ENCODE measurements at places on chromosomes 11 and 22.

DNA sequence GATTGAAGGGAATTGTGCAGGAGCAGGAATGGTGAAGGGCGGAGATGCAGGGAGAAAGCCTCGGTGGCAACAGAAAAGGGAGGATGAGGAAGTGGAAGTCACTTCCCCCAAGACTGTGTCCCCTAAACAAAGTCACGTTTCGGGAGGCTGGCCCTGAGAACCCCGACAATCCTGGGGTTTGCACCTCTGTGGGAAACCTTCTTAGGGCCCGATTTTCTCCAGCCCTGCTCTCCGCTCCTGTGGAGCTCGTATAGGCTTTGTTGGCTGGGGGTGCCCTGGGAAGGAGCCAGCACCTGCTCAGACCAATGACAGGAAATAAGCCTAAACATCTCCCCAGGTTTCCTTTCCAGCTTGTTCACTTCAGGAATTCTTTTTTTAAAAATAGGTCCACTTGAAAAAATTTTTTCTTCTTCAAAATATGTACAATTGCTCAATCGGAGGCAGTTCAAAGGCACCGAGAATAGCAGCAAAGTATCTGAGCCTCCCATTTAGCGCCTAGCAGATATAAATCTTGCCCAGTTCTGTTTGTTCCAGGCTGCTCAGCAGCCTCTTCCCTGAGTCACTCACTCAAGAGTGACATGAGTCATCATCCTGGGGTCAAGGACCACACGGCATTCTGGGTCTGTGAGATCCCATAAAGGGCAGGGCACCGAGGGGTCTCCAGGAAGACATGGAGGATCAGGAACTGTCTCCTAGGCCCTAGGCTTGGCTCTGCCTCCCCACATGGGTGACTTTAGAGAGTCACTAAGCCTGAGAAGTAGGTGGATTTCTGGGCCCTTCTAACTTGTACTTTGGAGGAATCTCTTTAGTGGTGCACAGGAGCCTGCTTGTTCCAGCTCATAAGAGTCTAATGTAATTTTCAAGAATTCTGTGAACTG is 34.0 kb downstream of the IRAG1 start:
- DNase-seq = peak; percentile 95

GRCh38 chr11:113695207-113695606 is 10.9 kb downstream of the TMPRSS5 start:
- DNase-seq = no peak

GRCh38 chr22:42947211-42947990 is 67.5 kb downstream of the PACSIN2 start:
- DNase-seq = peak; percentile 94

- DNase-seq = no peak
Measured at GRCh38 chr11:17314232-17314547, 37.4 kb upstream of the NCR3LG1 start.

DNA sequence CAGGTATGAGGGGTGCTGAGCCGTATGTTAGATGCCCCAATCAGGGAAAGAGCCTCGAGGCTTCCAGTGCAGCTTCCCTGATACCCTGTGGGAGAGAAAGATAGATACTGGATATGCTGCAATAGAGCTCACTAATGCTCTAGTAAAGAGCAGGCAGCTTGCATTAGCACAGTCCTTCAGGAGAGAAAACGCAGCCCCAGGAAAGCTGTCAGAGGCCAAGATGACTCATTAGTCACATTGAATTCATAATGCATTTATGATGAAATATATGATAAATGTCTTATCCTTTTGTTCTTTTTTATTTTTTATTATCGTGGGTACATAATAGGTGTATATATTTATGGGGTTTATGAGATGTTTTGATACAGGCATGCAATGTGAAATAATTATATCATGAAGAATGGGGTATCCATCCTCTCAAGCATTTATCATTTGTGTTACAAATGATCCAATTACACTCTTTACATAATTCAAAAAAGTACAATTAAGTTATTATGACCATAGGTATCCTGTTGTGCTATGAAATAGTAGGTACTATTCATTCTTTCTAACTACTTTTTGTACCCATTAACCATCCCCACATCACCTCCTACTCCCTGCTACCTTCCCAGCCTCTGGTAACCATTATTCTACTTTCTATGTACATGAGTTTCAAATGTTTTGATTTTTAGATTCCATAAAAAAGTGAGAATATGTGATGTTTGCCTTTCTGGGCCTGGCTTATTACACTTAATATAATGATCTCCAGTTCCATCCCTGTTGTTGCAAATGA is 94.5 kb upstream of the TOP3B start:
- no peak for DNase-seq

- DNase-seq = no peak
Measured at GRCh38 chr22:33529424-33530113, 390.7 kb downstream of the LARGE1 start.

DNA sequence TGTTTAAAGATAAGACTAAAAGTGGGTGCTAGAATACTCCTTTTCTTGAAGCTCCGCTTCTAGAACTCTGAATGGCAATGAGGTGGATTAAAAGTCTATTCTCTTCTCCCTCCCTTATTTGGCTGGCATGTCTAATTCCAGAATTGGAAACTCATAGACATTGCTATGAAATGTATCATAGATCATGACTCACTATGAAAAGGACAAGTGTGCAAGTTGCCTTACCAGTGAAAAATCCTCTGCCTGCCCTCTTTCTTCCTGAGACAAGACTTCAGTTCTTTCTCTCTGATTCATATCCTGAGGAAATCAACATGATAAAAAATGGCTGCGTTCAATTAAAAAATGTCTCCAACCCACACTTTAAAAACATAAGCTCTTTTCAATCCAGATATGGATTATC is 73.2 kb upstream of the BLID start:
- DNase-seq = peak; percentile 25

GRCh38 chr11:35162745-35163144 is 23.8 kb downstream of the CD44 start:
- DNase-seq = no peak

DNA sequence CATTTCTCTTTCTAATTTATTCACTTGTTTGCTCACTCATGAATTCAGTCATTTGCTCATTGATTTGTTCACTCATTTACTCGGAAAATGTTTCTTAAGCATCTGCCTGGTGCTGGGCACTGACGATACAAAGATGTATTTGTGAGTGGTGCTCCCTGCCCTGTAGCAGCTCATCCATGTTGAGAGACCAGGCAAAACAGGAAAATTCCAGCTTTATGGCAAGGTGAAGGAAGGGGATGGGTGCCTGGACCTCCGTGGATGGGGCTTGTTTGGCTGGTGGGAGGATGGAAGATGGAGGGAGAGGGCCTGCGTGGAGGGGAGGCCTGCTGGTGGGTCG is 53.1 kb downstream of the TBC1D22A start:
- DNase-seq = no peak

DNA sequence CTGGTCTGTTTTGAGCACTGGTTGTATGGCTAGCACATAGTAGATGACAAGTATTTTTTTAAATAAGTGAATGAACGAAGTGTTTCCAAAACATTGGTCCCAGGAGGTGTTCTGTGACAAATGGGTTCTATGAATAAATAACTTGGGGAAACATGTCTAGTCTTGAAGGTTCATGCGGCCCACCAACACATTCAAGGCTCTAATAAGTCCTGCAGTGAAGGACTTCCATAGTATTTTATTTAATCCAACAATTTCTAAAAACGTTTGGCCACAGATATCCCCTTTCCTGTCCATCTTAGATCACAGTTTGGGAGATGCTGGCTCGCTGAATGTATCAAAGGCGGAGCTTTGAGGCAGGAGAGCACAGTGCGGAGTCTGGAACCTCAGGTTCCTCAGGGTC is 22.5 kb downstream of the PARVG start:
- no peak for DNase-seq

DNA sequence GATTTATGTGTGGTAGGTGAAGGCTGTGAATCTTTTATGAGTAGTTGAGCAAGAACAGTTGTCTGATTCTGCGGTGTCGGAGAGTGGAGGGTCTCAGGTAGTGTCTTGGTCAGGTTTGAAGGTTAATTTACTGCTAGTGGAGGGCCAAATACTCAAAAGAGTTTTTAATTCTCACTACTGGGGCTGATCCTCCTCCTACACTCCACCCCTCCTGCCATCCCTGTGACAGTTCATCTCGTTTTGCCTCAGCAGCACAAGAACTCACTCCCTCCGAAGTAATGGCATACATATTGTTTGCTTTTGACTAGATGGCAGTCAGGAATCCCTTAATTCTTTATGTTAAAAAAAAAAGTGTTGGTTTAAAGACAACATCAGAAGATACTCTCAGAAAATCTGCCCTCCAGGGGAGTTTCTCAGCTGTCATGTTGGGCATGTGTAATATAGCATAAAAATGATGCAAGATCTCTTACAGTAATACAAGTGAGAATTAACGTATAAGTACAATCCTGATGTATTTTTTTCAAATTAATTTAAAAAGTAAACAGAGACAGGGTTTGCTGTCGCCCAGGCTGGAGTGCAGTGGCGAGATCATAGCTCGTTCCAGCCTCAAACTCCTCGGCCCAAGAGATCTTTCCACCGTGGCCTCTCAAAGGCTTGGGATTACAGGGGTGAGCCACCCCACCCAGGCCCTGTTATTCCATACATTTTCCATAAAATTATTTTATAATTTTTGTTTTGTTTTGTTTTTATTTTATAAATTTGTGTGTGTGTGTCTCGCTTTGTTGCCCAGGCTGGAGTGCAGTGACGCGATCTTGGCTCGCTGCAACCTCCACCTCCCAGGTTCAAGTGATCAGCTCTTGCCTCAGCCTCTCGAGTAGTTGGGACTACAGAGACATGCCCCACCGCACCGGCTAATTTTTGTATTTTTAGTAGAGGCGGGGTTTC is 1.3 kb downstream of the FAR1 start:
- no peak for DNase-seq

DNA sequence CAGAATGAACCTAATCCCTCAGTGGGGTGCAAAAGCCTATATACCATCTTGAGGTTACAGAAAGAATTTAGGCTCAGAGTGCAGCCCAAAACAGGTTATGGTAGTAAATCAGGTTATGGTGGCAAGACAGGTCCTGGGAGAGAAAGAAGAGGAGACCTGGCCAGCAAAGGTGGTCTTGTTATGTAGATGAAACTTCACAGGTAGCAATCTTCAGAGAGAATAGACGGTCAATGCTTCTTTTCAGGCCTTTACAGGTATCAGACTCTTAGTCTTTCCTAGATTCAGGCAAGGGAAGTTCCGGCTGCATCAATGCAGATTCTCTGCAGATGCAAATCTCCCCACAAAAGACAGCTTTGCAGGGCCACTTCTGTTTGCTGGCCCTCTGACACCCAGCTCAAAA is 45.8 kb upstream of the SORL1 start:
- no peak for DNase-seq

- no peak for DNase-seq
Measured at GRCh38 chr11:112260490-112260889, at the start of gene PLET1. Gene PLET1 (minus strand): TSS chr11:112260860. CDS start chr11:112260589, 271 bp downstream.

GRCh38 chr11:114036147-114036811 is 23.2 kb upstream of the ZBTB16 start:
- DNase-seq = peak; percentile 31

DNA sequence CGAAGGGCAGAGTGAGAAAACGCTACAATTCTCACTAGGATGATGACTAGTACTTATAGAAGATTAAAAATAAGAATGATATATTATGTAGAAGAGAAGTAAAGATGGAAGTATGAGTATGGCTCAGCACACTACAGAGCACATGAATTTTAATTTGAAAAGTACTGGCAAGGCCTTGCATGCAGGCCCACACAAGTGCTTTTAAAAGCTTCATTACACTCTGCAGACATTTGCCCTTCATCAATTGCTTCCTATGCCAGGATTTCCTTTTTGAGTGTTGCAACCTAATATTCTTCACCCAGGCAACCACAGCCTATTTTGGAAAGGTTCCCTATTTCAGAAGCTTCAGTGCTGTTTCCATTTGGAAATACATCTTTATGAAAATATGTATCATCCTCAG is 81.1 kb downstream of the LARGE2 start:
- DNase-seq = no peak

DNA sequence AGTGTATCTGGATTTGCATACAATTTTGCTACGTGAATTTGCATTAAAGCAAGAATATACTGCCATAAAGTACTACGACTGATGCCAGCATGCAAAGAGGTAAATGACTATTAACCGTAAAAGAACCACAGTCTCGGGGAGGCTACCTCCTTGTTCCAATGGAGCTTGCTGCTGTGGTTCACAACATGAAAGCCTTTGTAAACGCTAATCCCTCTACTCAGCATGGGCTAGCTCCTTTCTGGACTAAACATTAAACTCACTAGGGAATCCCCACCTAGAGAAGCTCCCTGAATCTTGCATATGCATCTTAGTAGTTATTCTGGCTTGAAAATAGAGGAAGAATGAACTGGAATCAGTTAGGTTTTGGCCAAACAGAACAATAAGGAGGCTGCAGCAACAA is 60.5 kb upstream of the ARHGAP32 start:
- no peak for DNase-seq

DNA sequence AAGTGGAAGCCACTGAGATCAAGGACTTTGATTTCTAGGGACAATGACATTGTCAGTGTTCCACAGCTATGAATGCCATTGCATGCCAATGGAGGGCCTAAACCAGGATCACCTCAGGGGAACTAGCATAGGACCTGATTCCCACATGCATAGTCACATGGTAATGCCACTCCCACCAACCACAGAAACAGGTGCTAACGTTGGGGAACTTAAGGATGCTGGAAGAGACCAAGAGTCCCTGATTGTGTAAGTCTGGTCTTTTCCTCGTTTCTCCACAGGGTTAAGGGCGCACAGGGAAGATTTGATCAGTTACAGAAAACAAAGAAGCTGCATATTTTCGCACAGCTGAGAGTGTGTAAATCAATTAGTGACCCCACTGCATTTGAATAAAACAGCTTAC is 59.4 kb upstream of the CD44 start:
- DNase-seq = no peak

DNA sequence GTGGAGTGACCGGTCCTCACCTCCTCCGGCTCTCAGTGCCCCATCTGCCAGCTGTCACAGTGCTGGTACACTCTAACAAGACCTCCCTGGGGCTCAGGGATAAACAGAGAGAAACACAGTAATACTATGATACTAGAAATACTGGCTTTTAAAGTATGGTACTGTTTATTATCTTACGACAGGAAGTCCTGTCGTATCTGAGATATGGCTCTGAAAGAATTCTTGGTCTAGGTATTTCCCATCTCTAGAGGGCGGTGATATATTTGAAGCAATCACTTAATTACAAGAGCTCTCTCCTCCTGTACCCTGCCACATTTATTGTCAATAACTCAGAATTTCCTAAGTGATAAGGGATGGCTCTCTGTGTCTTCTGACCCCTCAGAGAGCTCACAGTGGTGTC is 119.1 kb downstream of the RRM1 start:
- DNase-seq = no peak

- DNase-seq = no peak
Measured at GRCh38 chr11:30155428-30155827, 75.4 kb upstream of the FSHB start.

- DNase-seq = no peak
Measured at GRCh38 chr11:72753341-72754148, 1.3 kb upstream of the ARAP1 start.

- no peak for DNase-seq
Measured at GRCh38 chr11:133064152-133064877, 468.0 kb downstream of the OPCML start.
